Fibroblast of skin of left biceps (primary cell): ENCODE measurements at places on chromosomes 16 and 17.

- peak; percentile 83 for DNase-seq
Measured at GRCh38 chr16:82043680-82044584, 8.9 kb downstream of the HSD17B2 start.

DNA sequence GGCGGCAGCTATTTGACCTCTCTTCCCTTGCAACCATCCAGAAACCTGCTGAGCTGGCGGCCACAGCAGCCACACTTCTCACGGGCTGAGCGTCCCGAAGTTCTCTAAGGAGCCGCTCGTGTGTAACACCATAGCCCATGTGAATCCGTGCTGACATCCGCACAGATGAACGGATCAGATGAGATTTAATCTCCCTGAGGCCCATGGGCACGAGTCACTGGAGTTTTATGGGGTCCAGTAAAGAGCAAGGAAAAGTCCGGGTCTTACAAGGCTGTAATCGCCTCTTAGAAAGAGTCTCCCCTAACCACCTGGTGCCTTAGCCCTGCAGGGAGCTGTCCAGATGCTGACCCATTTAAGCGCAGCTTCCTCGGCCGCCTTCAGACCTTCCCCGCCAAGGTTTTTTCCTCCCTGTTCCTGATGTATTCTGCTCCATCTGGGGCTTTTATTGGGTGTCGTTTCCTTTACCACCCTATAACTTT, 5.5 kb upstream of the CACNG5 start:
- peak; percentile 22 for DNase-seq

GRCh38 chr16:82523815-82524214, 103.0 kb upstream of the CDH13 start:
- no peak for DNase-seq

DNA sequence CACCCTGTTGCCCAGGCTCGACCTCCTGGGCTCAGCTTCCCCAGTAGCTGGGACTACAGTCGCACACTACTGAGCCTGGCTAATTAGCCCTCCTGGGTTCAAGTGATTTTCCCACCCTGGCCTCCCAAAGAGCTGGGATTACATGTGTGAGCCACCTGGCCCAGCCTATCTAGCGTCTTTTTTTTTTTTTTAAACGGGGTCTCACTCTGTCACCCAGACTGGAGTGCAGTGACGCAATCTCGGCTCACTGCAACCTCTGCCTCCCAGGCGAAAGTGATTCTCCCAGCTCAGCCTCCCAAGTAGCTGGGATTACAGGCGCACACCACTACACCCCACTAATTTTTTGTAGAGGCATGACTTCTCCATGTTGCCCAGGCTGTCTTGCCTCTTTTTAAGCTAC, 33.3 kb downstream of the GLG1 start:
- no peak for DNase-seq

DNA sequence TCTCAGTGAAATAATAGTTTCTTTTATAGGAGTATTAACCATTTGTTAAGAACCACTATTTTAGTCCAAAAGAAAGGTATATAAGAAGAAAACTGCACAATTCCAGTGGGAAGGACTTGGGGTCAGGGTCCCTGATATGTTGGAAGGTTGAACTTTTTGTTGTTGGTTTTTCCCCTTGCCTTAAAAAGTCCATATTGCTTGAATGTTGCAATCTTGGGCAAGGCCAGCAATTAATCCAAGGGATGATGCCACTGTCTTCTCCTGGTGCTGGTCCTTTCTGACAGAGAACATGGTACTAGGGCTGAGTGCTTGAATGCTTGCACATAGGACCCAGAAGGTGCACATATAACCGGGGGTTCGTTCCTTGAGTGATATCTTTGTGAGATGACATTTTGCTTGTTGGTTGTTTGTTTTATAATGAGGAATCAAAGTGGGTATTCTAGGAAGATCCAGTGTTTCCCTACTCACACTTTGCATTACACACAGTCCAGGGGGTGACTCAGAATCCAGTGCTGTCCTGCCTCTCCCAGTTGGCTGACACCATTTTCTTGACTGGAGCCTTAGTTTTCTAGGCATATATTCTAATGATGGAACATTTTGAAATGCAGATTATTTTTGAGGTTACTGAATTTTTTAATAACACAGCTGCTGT, 54.9 kb downstream of the SIAH1 start:
- DNase-seq, result no peak

DNA sequence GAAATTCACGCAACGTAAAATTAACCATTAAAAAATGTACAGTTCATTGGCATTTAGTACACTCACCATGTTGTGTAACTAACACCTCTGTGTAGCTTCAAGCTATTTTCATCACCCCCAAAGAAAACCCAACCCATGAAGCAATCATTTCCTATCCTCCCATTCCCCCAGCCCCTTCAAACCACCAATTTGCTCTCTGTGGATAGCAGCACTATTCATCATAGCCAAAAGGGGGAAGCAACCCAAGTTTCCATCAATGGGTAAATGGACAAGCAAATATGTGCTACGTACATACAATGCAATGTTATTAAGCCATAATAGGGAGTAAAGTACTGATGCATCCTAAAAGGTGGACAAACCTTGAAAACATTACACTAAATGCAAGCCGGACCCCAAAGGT, 10.9 kb upstream of the KRT222 start:
- DNase-seq, result no peak

- DNase-seq, result no peak
Measured at GRCh38 chr16:90004577-90004976, 14.7 kb downstream of the DBNDD1 start.

DNA sequence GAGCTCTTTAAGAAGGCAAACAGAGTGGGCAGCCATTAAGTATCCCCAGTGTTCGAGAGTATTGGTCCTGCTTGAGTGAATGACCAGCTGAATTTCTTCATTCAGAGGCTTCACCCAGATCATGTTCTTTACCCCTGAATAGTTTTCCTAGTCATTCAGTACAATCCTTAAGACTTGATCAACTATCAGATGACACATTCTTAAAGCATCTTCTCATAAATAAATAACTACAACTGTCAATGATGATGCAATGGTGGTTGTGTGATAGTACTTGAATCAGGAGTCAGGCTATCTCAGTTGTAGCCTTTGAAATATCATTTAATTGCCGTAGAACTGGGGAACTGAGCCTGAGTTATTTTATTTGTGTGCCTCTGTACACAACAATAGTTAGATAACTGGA, 416.8 kb upstream of the CCL2 start:
- DNase-seq, result no peak

GRCh38 chr16:8880839-8881510, 1.2 kb upstream of the LITAFD start:
- no peak for DNase-seq

GRCh38 chr17:67017910-67018309, 26.4 kb upstream of the CACNG1 start:
- DNase-seq, result no peak

DNA sequence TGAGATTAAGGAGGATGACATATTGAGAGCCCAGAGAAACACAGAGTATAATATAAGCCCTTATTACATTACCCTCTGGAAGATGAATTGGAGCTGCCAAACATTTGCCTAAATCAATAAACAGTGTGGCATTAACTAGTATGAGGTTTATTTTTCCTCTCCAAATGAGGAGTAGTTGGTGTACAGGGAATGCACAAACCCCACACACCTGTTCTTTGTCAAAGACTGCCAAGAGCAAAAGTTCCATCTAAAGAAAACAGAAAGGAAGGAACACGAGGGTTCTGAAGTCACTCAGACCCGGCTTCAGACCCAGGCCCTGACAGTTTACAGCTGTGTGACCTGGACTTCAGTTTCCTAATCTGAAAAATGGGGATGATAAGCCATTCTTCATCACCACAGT, 138.1 kb downstream of the SHISA9 start:
- DNase-seq, result no peak

DNA sequence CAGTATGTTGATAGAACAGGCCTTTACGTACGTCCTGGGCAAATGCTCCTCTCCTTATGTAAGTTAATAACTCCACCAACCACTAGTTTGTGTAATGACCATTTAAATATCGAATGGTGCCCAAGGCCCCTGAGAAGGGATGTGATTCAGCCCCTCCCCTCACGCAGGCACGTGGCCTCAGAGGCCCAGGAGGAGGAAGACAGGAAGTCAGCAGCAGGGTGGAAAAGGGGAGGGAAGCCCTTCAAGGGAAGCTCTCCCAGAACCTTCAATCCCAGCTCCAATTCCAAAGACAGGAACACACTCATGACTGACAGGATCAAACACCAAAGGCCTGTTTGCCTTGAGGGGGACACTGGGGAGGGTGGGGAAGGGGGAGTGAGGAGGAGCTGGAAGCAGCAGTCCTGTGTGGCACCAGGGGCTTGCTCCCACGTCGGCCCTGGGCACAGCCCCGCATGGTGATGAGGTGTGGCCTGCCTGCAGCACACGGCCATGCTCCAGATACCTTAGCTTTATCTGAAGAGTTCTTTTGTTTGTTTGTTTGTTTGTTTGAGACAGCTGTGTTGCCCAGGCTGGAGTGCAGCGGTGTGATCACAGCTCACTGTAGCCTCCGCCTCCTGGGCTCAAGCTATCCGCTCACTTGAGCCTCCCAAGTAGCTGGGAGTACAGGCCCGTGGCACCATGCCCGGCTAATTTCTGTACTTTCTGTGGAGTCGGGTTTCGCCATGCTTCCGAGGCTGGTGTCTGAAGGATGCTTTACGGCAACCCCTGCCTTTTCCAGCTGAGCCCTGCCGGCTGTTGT, 105.0 kb downstream of the ZNF778 start:
- no peak for DNase-seq

GRCh38 chr16:86573215-86573614, 5.1 kb upstream of the FOXL1 start:
- DNase-seq, result no peak

- no peak for DNase-seq
Measured at GRCh38 chr17:49357516-49357915, 4.5 kb downstream of the ZNF652 start.

DNA sequence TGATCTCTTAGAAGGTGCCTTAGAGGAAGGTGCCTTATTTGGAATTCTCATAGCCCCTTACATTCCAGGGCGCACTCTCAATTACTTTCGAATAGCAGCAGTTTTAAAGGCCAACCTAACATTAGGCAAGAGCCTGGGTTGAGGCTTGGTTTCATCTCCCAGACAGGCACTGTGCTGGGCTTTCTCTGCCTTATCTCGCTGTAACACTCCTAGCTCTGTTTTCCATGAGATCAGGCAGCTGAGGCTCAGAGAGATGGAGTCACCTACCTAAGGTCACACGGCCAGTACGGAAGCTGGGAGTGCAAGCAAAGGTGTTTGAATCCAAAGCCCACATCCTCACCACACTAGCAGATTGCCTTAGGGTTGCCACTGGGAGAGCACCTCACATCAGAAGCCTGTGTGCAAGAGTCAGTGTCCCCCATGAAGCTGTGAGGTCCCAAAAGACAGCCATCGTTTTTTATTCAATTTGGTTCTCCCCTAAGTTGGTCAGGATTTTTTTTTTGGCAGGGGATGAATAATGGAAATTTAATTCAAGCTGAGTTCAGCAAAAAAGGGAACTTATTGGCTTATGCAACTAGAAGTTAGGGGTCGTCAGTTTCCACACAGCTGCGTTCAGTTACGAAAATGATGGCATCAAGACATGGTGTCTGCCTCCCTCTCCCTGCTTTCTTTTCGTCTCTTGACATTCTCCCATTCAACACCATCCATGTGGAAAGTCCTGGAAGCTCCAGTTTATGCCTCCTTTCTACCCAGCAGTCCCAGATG, 206.4 kb downstream of the KATNIP start:
- no peak for DNase-seq

- no peak for DNase-seq
Measured at GRCh38 chr17:795276-795675, 13.1 kb downstream of the MRM3 start.

- DNase-seq, result no peak
Measured at GRCh38 chr16:46918905-46919792, 35.0 kb downstream of the GPT2 start.

- no peak for DNase-seq
Measured at GRCh38 chr16:73000020-73000906, 47.7 kb downstream of the ZFHX3 start.
